Cardiac fibroblast (primary cell): ENCODE measurements at places on chromosomes 12 and 14.
A peak's percentile ranks its signal among the peaks of the same experiment; 100 is the strongest.

DNA sequence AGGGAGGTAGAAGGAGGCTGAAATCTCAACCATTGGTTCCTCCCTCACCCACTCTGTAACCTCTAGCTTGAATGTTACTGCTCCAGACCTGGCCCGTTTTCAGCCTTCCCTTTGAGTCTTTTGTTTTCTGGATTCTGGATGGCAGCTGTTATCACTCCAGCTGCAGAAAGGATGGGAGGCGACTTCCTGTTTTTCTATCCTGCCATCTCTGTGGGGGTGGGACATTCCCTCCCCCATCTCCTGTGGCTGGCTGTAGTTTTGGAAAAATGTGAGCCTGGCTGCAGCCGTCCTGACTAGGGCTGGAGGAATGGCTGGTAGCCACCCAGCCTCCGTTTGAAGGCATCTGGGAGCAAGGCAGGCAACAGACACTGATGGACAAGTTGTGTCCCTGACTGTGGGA lies 2.9 kb upstream of the PPFIBP1 start:
- peak; percentile 91 for DNase-seq

DNA sequence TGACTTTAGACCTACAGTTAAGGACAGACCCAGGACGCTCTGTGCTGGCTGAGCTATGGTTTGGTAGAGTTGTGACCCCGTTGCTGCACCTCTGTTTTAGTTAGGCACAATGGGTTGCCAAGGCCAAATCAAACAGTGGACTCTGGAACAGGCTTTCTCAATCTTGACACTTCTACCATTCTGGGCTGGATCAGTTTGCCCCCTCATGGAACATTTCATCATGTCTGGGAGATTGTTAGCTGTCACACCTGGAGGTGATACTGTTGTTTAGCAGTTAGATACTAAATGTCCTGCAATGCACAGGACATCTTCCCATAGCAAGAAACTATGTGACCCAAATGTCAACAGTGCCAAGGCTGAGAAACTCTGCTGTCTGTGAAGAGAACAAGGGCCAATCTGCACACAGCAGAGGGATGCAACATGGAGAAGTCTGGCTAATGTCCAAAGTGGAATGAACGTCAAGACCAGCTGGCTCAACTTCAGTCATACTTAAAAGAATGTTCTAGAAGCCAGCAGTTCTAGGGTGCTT lies 65.6 kb upstream of the DICER1 start:
- DNase-seq: peak; percentile 72

GRCh38 chr12:93177208-93178153 lies 200.2 kb upstream of the NUDT4 start:
- peak; percentile 85 for DNase-seq

- DNase-seq: no peak
Measured at GRCh38 chr14:88933191-88933590, 108.7 kb downstream of the TTC8 start.

- no peak for DNase-seq
Measured at GRCh38 chr14:51912112-51912786, 51.8 kb downstream of the GNG2 start.

DNA sequence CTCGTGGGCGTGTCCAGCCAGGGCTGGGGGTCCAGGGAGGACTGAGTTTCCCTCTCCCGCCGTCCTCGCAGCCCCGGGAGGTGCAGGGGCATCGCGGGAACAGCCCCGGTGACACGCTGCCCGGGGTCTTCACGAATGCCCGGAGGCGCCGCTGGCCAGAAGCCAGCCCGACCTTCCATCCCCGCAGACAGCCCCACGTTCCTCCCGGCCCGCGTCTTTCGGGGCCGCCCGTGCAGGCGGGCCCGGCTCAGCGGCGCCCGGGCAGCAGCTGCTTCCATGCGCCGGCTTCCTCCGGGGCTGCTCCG lies 827 bp upstream of the TEDC1 start:
- DNase-seq: no peak

DNA sequence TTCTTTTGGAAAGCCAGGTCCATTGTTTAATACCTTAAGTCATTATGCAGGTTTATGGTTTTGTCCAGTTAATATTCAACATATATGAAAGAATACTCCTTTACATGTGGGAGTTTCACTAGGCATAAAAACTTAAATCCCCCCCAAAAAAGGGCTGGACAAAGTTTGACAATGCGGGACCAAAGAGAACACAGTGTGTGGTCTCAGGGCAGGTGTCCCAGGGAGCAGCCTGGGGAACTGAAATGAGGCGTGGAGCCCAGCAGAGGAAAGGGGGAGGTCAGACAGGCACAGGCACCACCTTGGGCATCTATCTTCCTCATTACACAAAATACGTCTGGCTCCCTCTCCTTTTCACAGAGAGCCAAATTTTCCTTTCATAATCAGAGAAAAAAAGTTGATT lies 22.5 kb downstream of the PKP2 start:
- no peak for DNase-seq
